ENCODE measurements at places on chromosomes 12 and 14.
A peak's percentile ranks its signal among the peaks of the same experiment; 100 is the strongest.

DNA sequence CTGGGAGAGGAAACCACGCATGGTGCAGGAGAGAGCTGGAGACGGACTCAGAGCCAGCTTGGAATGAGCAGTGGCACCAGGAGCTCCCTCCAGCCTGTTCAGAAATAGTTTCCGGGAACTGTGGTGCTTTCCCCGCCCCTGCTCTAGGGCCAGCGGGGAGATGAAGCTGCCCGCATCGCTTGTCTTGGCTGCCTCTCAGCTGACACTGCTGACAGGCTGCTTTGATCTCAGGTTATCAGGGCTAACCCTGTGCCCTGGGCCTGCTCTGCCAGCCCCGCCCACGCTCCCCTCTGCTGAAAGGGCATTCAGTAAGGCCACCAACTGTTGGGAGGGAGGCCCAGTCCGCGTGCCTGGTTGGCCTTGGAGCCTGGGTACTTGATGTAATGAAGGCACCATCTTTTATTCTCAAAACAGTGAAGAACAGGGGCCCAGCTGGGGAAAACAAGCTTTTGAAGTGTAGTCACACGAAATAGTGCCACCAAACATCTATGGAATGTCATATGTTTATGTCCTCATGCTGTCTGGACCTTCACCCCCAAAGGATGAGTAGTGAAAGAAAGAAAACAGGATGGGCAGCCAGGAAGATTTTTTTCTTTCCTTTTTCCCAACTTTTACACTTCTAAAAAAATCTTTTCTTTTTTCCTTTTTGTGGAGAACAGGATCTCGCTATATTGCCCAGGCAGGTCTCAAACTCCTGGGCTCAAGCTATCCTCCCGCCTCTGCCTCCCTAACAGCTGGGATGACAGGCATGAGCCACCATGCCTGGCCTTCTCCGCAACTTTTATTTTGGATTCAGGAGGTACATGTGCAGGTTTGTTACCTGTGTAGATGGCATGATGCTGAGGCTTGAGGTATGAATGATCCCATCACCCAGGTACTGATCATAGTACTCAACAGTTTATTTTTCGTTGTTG is 115.9 kb upstream of the TBX3 start:
- no peak for DNase-seq

DNA sequence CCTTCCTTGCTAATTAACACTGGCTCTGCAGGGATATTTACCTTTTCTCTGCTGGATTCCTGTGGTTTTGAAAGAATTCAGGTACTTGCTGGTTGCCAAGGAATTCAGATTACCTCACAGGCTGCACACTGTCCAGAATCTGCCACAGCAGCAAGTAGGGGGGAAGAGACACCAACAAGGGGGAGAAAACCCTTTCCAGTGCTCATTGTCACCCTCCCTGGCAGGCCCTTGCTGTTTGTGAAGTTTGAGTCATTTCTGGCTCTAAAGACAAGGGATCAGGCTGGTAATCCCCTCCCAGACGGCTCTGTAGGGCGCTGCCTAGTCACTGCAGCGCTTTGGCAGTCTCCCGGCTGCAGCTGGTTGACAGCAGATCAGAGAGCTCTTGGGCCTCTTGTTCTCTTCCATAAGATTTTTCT is 50.8 kb downstream of the TTLL5 start:
- no peak for DNase-seq

- DNase-seq: no peak
Measured at GRCh38 chr14:55858604-55859003, 259.6 kb upstream of the PELI2 start.

GRCh38 chr14:68593806-68594536 is 198.9 kb downstream of the ZFP36L1 start:
- DNase-seq: peak; percentile 10

DNA sequence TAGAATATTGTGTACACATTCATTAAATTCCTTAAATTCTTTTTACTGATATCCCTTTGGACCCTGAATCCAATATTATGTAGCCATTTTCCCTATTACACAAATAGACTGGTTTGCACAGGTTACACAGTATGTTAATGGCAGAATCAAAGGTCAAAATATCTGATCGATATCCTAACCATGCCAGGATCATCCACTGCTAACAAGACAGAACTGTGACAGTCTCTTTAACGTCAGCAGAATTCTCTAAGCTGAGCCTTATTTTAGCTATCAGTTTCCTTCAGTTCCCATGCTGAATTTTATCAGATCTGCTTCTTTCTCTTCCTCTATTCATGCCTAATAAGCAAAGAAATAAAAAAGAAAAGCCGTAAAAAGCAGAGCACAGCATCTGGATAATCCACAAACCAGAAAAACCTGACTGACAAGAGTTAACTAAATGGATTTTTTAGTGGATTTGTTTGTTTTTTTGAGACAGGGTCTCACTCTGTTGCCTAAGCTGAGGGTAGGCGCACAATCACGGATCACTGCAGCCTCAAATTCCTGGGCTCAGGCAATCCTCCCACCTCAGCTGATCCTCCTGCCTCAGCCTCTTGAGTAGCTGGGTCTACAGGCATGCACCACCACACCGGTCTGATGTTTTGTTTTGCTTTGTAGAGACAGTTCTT is 130.4 kb downstream of the PAWR start:
- DNase-seq: no peak

- DNase-seq: no peak
Measured at GRCh38 chr12:89059721-89060541, 292.4 kb downstream of the DUSP6 start.

DNA sequence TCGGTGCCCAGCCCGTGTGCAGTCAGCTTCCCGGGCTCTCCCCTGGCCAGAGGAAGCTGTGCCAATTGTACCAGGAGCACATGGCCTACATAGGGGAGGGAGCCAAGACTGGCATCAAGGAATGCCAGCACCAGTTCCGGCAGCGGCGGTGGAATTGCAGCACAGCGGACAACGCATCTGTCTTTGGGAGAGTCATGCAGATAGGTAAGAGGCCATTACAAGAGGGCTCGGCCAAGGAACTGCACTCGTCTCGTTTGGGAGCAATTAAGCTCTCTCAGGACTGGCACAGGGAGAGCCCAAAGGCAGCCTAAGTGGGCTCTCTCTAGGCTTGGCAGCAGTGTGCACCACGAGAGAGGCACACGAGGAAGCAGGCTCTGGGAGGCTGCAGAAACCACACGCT is 3.7 kb downstream of the WNT5B start:
- no peak for DNase-seq

DNA sequence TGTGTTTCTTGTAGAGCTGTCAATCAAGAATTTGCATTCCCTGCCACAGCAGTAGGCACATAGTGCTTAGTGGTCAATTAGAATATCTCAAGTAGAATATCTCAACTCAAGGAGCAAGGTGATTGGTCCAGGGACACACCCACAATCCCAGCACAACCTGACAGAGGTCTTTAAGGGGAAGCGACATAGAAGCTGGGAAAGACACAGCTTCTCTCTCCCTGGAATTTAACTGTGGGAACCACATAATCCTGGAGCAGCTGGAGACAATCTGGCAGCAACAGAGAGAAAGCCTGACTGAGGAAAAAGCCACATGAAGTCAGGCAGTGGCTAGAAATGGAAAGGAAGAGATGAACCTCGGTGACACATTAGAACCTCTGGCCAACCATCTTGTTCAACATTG is 85.7 kb upstream of the LMO3 start:
- DNase-seq: no peak

GRCh38 chr12:87280356-87280755 is 748.8 kb downstream of the C12orf50 start:
- DNase-seq: no peak

GRCh38 chr12:54033980-54034784 is 1.3 kb downstream of the HOXC5 start:
- no peak for DNase-seq

GRCh38 chr12:21879312-21879711 is 61.9 kb downstream of the ABCC9 start:
- no peak for DNase-seq

GRCh38 chr12:111066744-111067437 is 146.5 kb upstream of the MYL2 start:
- no peak for DNase-seq

- no peak for DNase-seq
Measured at GRCh38 chr12:57511588-57512325, 8.6 kb downstream of the DDIT3 start.

DNA sequence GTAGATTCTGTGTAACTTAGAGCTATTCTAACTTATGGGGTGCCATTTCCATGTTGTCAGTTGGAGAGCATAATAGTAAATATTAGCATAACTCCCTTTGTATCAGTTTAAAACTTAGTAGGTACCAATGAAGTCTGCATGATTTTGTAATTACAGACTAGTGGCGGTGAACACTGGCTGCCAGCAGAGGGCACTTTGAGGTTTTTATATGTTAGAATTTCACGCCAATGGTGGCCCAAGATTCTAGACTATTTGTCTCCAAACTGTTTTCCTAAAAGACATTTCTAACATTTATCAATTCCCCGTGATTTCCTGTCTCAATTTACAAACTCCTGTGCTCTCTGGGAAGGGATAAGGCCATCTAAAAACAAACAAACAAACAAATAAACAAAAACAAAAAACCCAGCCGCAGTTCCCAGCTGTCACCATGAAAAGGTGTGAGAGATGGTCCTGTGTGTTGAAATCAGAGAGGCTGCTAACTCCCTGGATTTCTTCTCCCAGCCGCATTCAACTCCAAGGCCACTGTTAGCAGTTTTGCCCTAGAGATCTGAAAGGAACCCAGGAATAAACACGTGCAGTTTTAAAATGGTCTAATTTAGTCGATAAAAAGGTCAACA is 57.6 kb downstream of the BRMS1L start:
- no peak for DNase-seq

DNA sequence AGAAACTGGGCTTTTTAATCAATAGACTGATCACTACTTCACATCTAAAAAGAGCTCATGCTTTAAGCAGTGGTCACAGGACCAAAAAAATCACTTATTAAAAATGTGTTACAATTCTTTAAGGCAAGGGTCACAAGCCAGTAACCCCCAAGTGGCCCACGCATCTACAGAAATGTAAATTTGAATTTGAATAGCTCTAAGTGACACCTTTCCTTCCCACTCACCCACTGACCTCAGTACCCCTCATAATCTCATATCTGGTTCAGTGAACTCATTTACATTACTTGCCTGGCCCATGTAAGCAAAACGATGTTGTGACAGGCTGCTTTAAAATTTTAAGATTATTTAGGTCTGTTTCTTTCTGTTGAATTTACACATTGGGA is 27.4 kb downstream of the NELL2 start:
- DNase-seq: no peak

DNA sequence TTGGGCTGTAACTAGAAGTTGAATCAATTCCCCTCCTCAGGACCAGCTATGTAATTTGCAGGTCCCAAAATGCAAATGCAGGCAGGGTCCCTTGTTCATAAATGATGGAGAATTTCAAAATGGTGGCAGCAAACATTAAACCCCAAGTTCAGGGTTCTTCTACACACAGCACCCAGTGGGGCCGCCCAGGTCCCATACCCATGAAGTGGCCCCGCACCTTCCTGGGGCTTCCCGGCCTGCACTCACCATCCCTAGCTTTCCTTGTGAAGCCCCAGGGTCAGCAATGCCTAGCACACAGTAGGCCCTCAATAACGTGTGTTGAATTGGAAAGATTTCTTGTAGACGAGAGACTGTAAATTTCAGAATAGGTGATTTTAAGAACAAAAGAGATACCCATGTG is 76.0 kb downstream of the NTF3 start:
- DNase-seq: no peak

DNA sequence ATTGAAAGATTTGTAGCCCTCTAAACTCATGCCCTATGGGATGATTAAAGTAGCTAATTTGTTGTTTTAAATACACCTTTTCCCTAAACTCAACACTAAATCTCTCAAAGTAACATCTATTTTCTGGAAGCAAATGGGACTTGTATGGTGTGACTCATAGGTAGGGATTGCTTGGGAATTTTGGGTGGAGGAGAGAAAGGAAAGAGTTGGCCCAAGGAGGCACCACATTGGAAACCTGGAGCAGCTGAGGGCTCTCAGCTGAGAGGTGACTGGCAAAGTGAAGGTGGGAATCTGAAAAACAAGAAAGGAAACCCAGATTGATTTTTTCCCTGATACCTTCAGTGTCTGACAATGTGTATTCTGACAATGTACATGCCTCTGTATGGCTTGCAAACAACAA is 114.8 kb upstream of the PRICKLE1 start:
- DNase-seq: no peak

DNA sequence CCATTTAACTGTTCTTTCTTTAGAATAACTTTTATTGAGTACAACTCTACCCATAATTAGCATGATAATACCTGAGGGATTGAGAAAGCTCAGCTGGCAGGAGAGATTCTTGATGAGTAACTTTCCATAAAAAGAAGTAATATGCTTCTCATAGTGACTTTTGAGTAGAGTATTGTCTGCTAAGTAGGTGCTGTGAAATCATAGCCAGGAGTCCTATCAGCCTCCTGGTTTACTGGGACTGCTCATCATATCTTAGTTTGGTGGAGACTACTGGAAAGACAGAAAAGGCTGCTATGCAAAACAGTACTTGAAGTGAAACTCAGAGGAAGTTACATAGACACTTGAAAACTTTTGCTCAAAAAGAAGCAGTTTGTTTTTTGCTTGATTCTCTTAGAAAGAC is 113.3 kb upstream of the ATP2B1 start:
- no peak for DNase-seq

DNA sequence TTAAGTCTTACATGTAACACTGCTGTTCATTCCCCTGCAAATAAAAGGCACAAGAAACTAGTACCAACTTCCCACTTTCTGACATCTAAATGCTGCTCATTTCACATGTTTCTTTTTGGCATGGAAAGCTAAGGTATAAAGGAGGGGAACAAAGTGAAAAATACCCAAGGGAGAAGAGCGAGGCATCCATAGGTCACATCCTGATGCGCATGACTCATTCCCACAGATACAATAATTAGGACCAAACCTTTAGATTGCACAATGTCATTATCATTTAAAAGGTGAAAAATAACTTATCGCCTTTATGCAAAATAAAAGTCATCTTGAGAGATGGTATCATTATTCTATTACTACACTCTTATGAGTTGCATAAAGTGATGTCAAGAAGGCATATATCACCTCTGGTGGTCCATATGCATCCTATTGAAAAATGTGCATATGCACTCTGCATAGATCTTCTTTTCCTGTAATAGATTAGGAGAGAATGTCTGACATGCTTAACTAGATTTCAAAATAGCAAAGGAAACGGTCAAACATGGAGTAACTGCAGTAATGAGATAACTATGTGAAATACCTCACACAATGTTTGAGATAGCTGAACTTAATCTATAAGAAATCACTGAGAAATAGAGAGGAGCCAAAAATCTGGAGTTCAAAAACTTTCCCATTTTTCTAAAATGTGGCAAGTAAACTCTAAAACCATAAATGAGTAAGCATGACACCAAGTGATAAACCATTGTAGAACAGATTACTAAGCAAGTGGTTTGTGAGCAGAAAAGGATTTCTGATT is 382.5 kb upstream of the TMTC1 start:
- DNase-seq: no peak

DNA sequence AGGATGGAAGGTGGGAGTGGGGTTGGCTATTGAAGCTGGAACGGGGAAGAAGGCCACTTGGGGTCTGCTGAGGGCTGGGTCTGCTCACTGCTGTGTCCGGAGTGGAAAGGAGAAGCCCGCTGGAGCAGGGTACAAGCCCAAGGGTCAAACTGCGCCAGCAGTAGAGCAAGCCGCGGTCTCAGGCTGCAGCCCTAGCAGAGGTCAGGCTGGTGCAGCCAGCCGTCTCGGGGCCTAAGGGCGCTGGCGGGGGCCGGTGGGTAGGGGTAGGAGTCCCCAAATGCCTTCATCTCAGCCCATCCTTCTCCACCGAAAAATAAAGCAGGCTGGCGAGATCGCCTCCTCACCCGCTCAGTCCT is 718 bp upstream of the JDP2 start:
- DNase-seq: no peak

GRCh38 chr12:30570211-30570890 is 125.3 kb downstream of the IPO8 start:
- DNase-seq: no peak

All from activated effector memory CD4-positive, alpha-beta T cell treated with anti-CD3 and anti-CD28 coated beads, Interleukin-2, amount 50 U/mL, for 16 hours (primary cell).